ENCODE measurements at places on chromosomes 11 and 22. TPM values are rescaled to one million over a fixed set of nuclear protein-coding genes. Genes with fewer than 3 reads are reported as not detected.

SLC5A1 gene
- not detected for total RNA-seq

INCENP gene
- total RNA-seq, result 102 TPM

OR4A16 gene
- not detected for total RNA-seq

ACR gene
- total RNA-seq, result not detected

TEX54 gene
- total RNA-seq, result 0.79 TPM

SCGB1D2 gene
- total RNA-seq, result not detected

OPCML gene
- total RNA-seq, result not detected

C11orf87 gene
- not detected for total RNA-seq

BCO2 gene
- total RNA-seq, result 1.1 TPM

DDI1 gene
- total RNA-seq, result not detected

AMBRA1 gene
- 27.7 TPM for total RNA-seq

CCDC116 gene
- total RNA-seq, result 0.51 TPM

PARVG gene
- 48.9 TPM for total RNA-seq

UVRAG gene
- 19.2 TPM for total RNA-seq

TMPRSS13 gene
- total RNA-seq, result 1.2 TPM

CDC42BPG gene
- 0.05 TPM for total RNA-seq

MYOD1 gene
- not detected for total RNA-seq

FGF19 gene
- total RNA-seq, result not detected

CHRDL2 gene
- not detected for total RNA-seq

DDIAS gene
- 26.9 TPM for total RNA-seq

CHRM1 gene
- not detected for total RNA-seq

TPBGL gene
- total RNA-seq, result 0.19 TPM

THY1 gene
- 1.8 TPM for total RNA-seq

TRIM49 gene
- total RNA-seq, result not detected

ANKK1 gene
- total RNA-seq, result not detected

KRTAP5-1 gene
- total RNA-seq, result not detected

C11orf86 gene
- not detected for total RNA-seq

NCF4 gene
- 12.3 TPM for total RNA-seq

Measured in activated CD4-positive, alpha-beta T cell treated with anti-CD3 and anti-CD28 coated beads, Interleukin-2, amount 10 ng/mL, durations not matched to agents 24 days and 14 days (primary cell).